ENCODE measurements at places on chromosomes 2 and 18. TPM values are rescaled to one million over a fixed set of nuclear protein-coding genes. Genes with fewer than 3 reads are reported as not detected.

DPP10 gene
- total RNA-seq, result not detected

DNA sequence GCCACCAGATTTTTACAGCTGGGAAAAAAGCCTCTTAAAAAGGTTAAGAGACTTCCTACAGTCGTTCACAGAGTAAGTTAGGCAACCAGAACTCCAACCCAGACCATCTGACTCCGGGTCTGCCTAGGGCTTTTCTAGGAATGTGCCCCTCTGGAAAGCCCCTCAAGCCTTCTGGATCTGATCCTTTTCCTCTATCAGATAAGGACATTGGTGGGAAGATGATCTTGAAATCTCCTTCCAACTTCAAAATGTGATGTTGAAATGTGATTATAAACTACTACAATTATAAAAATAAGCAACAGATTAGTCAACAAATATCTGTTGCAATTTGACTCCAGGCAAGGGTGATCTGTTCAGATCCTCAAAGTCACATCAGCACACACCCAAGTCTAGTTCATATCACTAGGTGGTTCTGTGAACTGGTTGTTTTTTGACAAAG, 270.4 kb downstream of the ARHGAP15 start:
- H3K36me3 ChIP-seq, result peaks cover 19% of the 10 kb centered on the region
- no peak overlapping the region for H3K27ac ChIP-seq
- H3K4me1 ChIP-seq, result peaks cover 19% of the 10 kb centered on the region
- H3K27me3 ChIP-seq, result no peaks in the 10 kb centered on the region
- no peak overlapping the region for H3K4me3 ChIP-seq

SMIM21 gene
- total RNA-seq, result not detected

AQP12A gene
- not detected for total RNA-seq

DNA sequence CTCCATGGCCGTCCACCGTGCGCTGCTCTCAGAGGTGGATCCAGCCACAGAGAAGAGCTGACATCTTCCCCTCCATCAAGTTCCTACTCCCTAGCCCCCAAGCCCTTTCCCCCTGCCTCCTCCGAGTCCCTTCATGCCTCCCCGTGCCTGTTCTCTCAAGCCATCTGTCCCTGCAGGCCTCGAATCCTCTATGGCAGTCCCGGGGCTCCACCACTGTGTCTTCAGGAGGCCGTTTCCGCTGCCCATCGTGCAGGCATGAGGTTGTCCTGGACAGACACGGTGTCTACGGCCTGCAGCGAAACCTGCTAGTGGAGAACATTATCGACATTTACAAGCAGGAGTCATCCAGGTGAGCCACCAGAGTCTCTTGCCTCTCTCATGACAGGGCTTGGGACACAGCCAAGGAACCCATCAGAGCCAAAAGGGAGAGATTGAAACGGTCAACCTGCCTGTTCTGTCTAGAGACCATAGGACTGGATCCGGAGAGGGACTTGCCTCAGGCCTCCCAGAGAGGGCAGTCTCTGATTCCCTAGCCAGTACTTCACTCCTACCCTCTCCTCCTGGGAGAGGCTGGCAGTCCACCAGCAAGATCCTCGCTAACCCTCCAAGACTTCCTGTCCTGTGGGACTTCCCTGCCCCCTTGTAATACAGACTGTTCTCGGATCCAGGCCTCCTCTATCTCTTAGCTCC, 9.7 kb downstream of the UCN start:
- no peak for DNase-seq
- H3K27me3 ChIP-seq, result peaks cover 19% of the 10 kb centered on the region
- no peak overlapping the region for H3K27ac ChIP-seq
- H3K36me3 ChIP-seq, result no peaks in the 10 kb centered on the region
- H3K4me1 ChIP-seq, result peaks cover 4% of the 10 kb centered on the region

DSG1 gene
- not detected for total RNA-seq

- no peak for DNase-seq
- H3K4me3 ChIP-seq, result no peak overlapping the region
- no peaks in the 10 kb centered on the region for H3K27me3 ChIP-seq
- H3K4me1 ChIP-seq, result no peaks in the 10 kb centered on the region
These were observed 163.1 kb upstream of the KLHL29 start for GRCh38 chr2:23221901-23222300.

- DNase-seq, result no peak
- H3K27me3 ChIP-seq, result no peaks in the 10 kb centered on the region
- H3K4me1 ChIP-seq, result peaks cover 7% of the 10 kb centered on the region
- H3K4me3 ChIP-seq, result no peak overlapping the region
- H3K27ac ChIP-seq, result no peak overlapping the region
These were observed 49.0 kb downstream of the PIAS2 start for GRCh38 chr18:46868169-46868921.

DLGAP1 gene
- total RNA-seq, result not detected

DNA sequence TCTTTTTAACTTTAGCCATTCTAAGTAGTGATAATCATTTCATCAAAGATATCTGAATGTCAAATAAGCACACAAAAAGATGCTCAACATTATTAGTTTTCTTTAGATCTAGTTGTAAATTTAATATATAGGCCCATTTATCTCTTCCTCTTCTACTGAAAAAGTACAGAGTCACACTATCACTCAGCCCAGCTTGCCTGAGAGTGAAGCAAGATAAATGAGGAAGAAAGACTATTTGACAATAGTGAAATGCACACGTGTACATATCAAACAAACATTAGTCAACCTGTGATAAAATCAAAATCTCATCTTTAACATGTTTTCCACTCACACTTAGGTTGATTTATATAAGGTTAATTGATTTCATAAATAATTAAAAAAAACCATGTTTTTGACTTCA, 83.5 kb upstream of the CCDC195 start:
- no peak overlapping the region for H3K27ac ChIP-seq
- H3K4me1 ChIP-seq, result no peaks in the 10 kb centered on the region
- peaks cover 77% of the 10 kb centered on the region for H3K36me3 ChIP-seq
- H3K4me3 ChIP-seq, result no peak overlapping the region

- H3K4me1 ChIP-seq, result no peaks in the 10 kb centered on the region
- no peak overlapping the region for H3K4me3 ChIP-seq
- H3K36me3 ChIP-seq, result no peaks in the 10 kb centered on the region
- no peak for DNase-seq
- no peak overlapping the region for H3K27ac ChIP-seq
- H3K27me3 ChIP-seq, result peaks cover 3% of the 10 kb centered on the region
These were observed 103.3 kb downstream of the ALK start for GRCh38 chr2:29817801-29818680.

- H3K4me3 ChIP-seq, result no peak overlapping the region
- DNase-seq, result no peak
These were observed 69.6 kb upstream of the CD28 start for GRCh38 chr2:203636588-203637470.

DNA sequence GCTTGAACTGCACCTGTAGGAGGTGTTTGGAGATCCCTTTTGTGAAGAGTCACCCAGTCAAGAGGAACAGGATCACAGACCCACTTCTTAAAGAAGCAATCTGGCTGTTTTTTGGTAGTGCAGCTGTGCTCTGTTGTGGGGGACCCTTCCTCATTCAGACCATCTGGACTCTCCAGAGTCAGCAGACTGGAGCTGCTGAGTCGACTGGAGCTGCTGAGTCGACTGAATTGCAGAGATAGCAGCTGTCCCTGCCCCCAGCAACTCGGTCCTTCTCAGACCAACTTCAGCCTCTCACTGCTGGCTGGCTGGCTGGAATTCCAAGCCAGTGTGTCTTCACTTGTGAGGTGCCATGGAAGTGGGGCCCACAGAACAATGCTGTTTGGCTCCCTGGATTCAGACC, 56.8 kb downstream of the GTF3C3 start:
- H3K27ac ChIP-seq, result no peak overlapping the region
- no peak for DNase-seq
- no peaks in the 10 kb centered on the region for H3K27me3 ChIP-seq
- H3K36me3 ChIP-seq, result peaks cover 42% of the 10 kb centered on the region

DNA sequence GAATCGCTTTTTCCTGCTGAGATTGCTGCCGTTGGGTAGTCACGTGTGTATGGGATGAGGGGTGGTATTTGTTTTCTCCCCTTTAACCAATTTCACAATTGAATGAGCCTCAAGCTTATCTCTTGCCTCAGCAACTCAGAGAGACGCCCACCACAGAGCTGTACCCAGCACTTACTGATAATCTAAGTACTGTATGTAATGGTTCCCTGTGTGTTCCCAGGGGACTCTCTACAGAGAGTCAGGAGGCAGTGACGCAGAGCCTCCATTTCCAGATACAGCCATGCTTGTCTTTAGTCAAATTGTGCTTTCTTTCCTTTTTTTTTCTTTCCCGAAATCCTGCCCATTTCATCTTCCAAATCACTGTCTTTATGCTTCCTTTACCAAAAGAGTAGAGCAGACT, 1102.1 kb upstream of the KLHL29 start:
- no peaks in the 10 kb centered on the region for H3K36me3 ChIP-seq
- no peak overlapping the region for H3K27ac ChIP-seq
- no peak for DNase-seq
- no peaks in the 10 kb centered on the region for H3K4me1 ChIP-seq
- H3K4me3 ChIP-seq, result no peak overlapping the region
- no peaks in the 10 kb centered on the region for H3K27me3 ChIP-seq

CAVIN2 gene
- not detected for total RNA-seq

SERPINB4 gene
- not detected for total RNA-seq
